Fibroblast of skin of right biceps (primary cell): ENCODE measurements at places on chromosomes 4 and X.

DNA sequence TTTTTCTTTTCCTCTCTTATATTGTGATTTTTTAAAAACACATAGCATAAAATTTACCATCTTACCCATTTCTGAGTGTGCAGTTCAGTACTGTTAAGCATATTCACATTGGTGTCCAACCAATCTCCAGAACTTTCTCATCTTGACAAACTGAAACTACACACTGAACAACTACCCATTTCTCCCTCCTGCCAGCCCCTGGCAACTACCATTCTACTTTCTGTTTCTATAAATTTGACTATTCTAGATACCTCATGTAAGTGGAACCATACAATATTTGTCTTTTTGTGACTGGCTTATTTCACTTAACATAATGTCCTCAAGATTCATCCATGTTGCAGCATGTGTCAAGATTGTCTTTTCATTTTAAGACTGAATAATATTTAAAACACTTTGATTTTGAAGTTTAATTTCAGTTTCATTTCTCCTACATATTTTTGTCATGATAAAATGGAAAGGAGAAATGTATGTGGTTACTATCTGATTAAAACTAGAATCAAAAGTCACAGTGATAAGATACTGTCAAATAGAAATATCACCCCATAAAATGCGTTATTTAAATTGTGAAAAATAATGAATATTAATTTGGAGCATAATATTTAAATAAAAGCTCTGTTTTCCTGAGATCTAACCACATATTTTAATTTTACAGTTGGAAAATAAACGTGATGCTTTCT is 122.8 kb downstream of the DIPK2B start:
- no peak for DNase-seq

GRCh38 chr4:100076753-100077152 is 113.5 kb downstream of the DDIT4L start:
- no peak for DNase-seq

- peak; percentile 18 for DNase-seq
These were observed 16.4 kb downstream of the LSM6 start for GRCh38 chr4:146191766-146192458.

- DNase-seq, result peak; percentile 7
These were observed 192.3 kb upstream of the NR3C2 start for GRCh38 chr4:148634476-148634875.

GRCh38 chr4:82984459-82984858 is 26.2 kb downstream of the LIN54 start:
- peak; percentile 66 for DNase-seq

DNA sequence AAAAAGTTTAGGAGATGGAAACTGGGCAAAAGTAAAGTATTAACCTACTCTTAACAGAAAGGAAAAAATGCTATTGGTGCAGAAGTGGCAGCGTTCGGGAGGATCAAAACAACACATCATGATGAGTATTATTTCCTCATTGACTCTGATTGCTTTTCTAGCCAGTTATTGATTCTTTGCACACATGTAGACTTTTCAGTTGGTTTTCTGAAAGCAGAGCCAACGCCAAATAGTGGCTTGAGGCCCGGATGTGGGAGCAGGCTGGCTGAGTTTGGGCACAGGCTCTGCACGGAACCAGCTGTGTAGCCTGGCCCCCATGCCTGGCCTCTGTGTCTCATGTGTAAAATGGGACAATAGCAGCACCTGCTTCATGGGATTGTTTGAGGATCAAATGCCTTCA is 21.8 kb downstream of the STOX2 start:
- DNase-seq, result no peak

DNA sequence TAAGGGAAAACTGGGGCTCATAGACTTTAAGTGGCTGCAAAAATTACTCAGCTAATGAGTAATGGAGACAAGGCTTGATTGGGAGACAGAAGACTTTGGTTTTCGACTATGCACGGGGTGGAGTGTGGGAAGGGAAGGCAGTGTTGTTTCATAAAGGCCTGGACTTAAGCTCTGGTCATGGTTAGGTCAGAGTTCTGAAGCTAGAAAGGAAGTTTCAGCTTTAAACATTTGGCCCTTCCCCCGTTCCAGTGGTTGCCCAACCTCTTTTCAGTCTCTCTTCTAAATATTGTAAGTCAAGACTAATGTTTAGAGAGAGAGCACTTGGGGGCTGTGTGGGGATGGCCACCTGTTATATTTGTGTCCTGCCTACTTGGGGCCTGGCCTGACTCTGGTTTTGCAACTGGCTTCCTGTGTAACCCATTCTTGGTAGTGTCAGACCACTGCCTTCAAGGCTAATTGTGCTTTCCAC is 21.0 kb downstream of the MSN start:
- DNase-seq, result peak; percentile 26
